ENCODE measurements at places on chromosomes 13 and 19.
A peak's percentile ranks its signal among the peaks of the same experiment; 100 is the strongest.

GRCh38 chr13:64540976-64541375 is 2689.2 kb downstream of the PCDH9 start:
- no peak for DNase-seq

DNA sequence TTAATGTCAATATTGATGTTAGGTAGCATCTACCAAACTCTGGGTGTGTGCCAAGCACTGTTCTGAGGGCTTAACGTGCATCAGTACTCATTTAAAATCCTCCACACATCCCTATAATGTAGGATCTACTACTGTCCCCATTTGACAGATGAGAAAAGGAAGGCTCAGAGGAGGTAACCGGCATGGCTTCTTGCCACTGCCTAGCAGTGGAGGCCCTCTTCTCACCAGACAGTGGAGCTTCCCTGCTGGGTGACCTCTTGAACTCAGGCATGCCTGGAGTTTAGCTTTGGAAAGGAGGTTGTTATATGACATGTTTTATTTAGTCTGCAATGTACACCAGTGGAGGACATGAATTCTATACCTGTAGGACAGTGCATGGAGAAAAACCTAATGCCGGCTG is 2.1 kb downstream of the SPATA13 start:
- no peak for DNase-seq

- no peak for DNase-seq
Observed at GRCh38 chr13:20077086-20077485, 83.8 kb downstream of the GJA3 start.

DNA sequence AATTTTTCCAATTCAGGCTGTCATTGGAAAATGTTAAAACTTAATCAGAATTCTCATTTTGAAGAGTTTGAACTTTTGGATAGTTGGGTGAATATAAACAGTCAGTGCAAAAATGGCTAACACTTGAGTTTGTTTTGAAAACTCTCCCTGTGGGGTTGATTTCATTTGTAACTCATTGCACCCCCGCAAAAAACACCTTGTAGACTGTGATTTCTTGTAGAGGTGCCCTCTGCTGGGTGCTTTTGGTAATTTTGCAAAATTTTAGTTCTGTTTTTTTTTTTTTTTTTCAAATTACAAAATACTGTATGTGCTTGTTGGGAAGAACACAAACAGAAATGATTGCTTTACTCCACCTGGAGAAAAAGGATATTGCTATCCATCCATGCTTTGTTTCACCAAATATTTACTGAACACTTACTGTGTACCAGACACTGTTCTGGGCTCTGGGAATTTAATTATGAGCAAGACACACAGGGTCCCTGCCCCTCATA is 28.2 kb upstream of the GPI start:
- DNase-seq: no peak

GRCh38 chr19:41500443-41500842 is 57.5 kb downstream of the ERICH4 start:
- DNase-seq: no peak

GRCh38 chr13:41467425-41467945 is 10.1 kb downstream of the RGCC start:
- no peak for DNase-seq

- DNase-seq: no peak
Observed at GRCh38 chr13:23848646-23849141, 40.5 kb downstream of the MIPEP start.

DNA sequence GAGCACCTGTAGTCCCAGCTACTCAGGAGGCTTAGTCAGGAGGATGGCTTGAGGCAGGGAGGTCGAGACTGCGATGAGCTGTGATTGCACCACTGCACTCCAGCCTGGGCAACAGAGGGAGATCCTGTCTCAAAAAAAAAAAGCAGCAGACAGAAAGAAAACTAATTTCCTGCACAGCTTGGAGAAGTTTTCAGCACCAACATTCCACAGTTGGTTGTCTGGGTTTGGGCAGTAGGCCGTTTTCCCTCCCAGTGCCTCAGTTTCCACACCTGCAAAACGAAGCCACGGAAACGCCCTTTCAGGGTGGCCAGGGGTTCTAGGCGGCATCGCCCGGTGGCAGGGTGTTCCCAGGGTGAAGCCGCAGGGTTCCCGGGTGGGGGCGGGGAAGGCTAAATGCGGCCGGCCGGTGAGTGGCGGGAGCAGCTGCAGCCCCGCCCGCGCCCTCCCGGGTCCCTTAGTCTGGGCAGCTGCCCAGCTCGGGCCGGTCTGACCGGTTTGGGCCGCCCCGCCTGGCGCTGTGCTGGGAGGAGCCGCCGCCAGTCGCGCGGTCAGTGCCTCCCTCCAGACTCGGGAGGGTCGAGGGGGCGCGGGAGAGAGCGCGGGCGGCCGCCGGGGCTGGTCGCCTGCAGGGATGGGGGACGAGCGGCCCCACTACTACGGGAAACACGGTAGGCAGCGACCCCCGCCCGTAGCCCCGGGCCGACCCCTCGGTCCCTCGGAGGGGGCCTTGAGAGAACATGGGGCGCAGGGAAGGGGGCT is at the start of gene SLC44A2:
TSS of gene SLC44A2 (plus strand) at position 551 of the 759 bp plus-strand sequence. CDS start at position 632, 81 bp downstream.
- DNase-seq: no peak

- DNase-seq: no peak
Observed at GRCh38 chr13:33025220-33025744, 9.1 kb downstream of the KL start.

DNA sequence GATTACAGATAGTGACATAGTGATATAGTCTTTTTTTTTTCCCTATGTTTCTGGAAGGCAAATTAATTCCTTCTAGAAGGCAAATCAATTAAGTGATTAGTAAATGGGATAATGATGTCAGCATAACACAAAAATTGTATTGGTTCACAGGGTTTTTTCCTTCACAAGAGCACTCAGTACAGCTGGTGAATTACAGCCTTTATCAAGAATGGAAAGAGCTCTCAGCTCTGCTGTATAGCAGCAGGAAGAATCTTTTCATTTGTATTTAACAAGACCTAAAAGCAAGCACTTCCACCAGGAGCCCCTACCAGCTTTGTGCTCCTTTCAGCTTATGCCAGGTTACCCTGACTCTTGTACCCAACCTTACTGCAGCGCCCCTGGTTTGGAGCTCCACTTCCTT is 90.8 kb downstream of the SERP2 start:
- no peak for DNase-seq

DNA sequence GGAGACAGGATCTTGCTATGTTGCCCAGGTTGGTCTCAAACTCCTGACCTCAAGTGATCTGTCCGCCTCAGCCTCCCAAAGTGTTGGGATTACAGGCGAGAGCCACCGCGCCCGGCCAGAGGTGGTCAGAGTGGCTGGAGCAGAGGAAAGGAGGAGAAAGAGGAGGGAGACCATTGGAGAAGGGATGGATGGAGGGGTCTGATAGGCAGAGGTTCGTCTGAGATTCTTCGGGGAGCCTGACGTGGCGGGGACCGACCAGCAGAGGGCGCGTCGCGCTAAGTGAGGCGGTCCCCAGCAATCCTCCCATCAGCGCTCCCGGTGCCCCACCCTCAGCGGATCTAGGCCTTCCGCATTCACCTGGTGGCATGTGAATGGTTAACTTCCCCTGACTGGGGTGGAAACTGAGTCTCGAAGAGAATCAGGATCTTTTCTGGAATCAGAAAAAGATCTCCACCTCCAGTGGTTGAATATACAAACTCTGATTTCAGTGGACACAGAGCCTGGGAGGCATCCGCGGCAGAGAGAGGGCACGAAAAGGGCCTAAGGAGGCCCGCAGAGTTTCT is 8.8 kb downstream of the GTPBP3 start:
- no peak for DNase-seq

- DNase-seq: no peak
Observed at GRCh38 chr19:1382250-1382649, 1.5 kb upstream of the NDUFS7 start.

DNA sequence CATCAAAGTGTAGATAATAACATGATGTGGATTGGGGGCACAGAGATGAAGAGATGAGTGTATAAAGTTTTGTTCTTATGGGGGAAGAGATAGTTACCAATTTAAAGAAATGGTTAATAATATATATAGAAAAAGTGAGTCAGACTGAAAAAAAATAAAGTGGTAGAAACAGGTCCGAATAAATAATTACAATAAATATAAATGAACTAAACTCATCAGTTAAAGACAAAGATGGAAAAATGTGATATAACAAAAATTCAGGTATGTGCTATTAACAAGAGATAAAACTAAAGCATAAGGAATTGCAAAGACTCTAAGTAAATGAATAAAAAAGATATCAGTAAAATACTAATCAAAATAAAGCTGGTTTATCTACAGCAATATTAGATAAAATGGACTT is 61.1 kb upstream of the KPNA3 start:
- DNase-seq: no peak

- no peak for DNase-seq
Observed at GRCh38 chr13:33128134-33128533, 111.9 kb downstream of the KL start.

DNA sequence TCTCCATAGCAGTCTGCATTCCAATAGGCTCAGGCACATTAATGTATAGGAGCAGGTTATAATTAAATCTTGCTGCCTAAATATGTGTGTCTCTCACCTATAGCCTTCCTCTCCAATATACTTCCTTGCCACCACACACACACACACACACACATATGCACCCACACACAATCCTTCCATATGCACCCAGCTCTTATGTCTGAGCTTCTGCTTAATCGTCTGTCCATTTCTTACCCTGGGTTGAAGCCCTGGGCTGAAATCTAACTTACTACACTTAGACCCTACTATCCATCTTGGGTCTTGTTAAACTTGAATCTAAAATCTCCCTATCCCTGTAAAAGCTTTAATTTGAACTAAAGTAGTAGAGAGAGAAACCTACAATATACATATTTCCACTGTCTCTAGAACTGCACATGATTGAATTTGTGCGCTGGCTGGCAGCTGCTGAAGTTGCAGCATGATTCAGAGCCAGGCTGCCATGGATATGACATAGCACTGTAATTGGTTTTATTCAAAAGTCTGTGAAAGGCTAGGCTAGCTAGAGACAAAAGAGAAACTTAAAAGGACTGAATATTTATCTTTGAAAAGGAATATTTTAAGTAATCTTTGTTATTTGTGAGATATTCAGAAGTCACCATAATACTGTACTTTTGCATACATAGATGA is 25.7 kb upstream of the FREM2 start:
- no peak for DNase-seq

GRCh38 chr19:51372649-51373504 is at the start of gene NKG7:
Gene NKG7 (minus strand): TSS chr19:51372654. CDS start chr19:51372535, 119 bp downstream.
- peak; percentile 97 for DNase-seq

GRCh38 chr13:45299194-45299593 is 41.8 kb downstream of the TPT1 start:
- no peak for DNase-seq

DNA sequence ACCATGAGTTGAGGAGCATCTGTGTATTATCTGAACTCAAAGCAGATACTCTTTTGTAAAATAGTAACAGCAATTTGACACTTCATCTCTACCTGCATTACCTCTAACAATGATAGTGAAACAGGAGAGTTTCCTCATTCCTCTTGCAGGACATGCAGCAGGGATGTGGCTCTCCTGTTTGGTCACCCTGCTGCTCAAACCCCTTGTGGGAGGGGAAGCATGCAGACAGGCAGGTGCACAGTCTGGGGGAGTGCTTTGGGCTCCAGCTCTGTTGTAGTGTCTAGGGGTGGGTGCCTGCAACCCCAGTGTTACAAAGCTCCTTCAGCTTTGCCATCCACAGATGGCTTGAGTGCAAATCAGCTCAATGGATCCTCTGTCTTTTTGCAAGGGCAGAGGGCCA is 827.6 kb downstream of the DACH1 start:
- no peak for DNase-seq

- DNase-seq: no peak
Observed at GRCh38 chr19:588093-588740, 1.5 kb upstream of the HCN2 start.

DNA sequence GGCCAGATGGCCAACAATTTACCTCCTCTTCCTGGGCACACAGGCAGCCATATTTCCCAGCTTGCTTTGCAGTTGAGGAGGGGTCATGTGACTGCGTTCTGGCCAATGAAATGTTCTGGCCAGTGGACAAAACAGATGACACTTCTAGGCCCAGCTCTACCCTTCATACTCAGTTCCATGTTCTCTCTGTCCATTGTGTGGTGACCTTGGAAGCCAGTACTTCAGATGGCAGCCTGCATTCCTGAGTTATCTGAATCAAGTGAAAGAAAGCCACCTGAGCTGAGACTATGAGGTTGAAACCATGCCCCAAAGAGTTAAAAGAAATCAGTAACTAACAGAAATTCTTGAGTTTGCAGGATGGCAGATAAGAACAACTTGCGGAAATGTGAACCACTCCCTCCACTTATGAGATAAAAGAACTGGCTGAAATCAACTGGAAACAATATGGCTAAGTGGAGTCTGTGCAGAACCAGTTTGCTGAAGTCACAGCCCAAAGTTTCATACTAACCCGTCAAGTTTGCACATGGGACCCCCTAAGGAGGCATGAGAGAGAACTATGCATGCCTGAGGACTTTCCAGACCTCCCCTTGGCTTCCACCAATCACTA is 8.1 kb downstream of the FAM187B start:
- no peak for DNase-seq

- DNase-seq: no peak
Observed at GRCh38 chr13:39281539-39282150, 243.4 kb downstream of the NHLRC3 start.

DNA sequence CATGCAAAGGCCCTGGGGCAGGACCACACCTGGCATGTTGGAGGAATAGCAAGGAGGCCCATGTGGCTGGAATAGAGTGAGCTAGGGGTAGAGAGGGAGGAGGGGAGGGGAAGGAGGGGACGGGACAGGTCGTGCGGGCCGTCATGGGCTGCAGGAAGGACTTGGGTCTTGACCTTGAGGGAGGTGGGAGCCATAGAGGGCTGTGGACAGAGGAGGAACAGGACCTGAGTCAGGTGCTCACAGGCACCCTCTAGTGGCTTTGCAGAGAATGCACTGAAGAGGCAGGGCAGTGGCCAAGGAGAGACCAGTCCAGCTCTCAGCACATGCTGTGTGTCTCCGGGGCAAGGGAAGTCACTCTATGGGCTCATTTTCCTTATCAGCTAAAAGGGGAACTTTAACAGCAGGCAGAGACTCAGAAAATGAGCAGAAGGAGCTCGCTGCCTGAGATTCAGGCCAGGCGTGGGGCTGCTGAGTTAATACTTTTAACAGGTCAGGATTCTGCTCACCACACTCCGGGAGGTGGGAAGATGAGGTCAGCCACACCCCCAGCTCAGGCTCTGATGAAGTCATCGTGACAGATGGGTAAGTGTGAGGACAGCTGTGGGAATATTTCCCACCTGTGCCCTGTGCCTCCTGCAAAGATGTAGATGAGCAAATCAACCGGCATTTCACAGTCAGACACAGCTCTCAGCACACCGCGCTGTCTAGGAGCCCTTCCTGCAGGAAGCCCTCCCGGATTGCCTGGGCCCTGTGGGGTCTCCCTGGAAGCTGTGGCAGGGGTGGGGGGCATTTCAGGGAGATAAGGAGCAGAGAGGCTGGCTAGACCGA is 6.0 kb upstream of the TNFAIP8L1 start:
- DNase-seq: peak; percentile 71

- no peak for DNase-seq
Observed at GRCh38 chr13:79771493-79771892, 290.5 kb downstream of the NDFIP2 start.

- DNase-seq: no peak
Observed at GRCh38 chr13:46340631-46341111, 46.4 kb downstream of the RUBCNL start.

- DNase-seq: no peak
Observed at GRCh38 chr19:13011653-13012389, 16.5 kb downstream of the NFIX start.

- DNase-seq: no peak
Observed at GRCh38 chr19:374183-374885, 29.7 kb upstream of the MIER2 start.

- DNase-seq: no peak
Observed at GRCh38 chr13:44267980-44268379, 105.6 kb upstream of the SERP2 start.

All from natural killer cell treated with Interleukin-12 subunit alpha and Interleukin-12 subunit beta and Interleukin-15 and Interleukin-18, amount 100 ng/mL, for 72 hours (primary cell).